ENCODE measurements at places on chromosomes 3 and 15.

DNA sequence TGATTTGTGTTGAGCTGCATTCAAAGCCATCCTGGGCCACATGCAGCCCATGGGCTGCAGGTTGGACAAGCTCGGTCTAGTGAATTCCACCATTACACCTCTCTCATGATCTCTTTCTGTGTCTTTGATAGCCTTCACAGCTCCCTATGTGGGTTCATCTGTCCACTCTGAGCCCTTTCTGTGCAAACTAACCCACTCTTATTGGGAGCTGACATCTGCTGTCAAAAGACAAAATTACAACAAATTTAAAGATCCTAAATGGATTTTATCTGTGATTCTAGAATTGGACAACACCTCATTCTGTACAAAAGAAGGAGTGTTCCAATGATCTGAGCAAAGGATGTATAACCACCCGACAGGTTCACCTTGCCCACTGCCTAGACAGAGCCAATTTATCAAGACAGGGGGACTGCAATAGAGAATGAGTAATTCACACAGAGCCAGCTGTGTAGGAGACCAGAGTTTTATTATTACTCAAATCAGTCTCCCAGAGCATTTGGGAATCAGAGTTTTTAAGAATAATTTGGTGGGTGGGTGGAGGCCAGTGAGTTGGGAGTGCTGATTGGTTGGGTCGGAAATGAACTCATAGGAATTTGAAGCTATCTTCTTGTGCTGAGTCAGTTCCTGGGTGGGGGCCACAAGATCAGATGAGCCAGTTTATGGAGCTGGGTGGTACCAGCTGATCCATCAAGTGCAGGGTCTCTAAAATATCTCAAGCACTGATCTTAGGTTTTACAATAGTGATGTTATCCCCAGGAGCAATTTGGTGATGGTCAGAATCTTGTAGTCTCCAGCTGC, 2.6 kb upstream of the XYLB start:
- DNase-seq = no peak

- no peak for DNase-seq
Observed at GRCh38 chr3:187975561-187976364, 178.2 kb upstream of the LPP start.

DNA sequence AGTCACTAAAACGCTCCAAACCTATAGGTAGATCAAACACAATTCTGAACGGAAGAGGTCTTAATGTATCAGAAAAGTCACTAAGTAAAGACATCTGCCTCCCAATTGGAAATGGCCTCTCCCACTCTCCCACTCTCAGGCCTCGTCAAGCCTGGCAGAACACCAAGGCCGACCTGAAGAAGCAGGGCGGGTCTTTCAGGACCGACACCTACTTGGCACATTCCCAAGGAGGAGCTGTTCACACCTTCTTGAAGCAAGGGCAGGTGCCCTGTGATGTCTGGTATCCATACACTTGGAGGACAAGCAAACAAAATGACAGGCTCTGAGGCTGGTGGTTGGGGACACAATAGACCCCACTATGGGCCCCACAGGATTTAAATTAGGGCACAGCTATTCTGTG, 30.0 kb downstream of the XXYLT1 start:
- DNase-seq = no peak

- no peak for DNase-seq
Observed at GRCh38 chr15:81157195-81157938, 23.3 kb downstream of the CFAP161 start.

GRCh38 chr3:139466360-139466759, 10.0 kb downstream of the RBP2 start:
- no peak for DNase-seq

Data from stimulated activated CD8-positive, alpha-beta memory T cell treated with anti-CD3 and anti-CD28 coated beads, Interleukin-7, amount 100 ng/mL, for 1 hour (primary cell).